ENCODE measurements at places on chromosomes 3 and 15. TPM values are rescaled to one million over a fixed set of nuclear protein-coding genes. Genes with fewer than 3 reads are reported as not detected.

DNA sequence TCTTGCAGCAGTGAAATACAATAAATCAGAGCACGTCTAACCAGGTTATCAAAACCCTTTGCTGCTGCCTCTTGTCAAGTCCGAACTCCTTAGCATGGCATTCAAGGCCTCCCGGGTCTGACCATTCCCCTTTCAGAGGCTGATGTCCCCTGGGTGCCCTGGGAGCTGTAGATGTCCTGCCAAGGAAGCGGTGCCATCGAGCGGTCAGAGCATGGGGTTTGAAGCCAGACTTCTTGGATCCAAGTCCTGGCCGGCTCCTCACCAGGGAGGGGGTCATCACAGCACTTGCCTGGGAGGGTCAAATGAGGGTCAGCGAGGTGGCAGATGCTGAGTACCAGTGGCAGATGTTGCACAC lies 496 bp downstream of the TF start:
- no peak for DNase-seq

DNA sequence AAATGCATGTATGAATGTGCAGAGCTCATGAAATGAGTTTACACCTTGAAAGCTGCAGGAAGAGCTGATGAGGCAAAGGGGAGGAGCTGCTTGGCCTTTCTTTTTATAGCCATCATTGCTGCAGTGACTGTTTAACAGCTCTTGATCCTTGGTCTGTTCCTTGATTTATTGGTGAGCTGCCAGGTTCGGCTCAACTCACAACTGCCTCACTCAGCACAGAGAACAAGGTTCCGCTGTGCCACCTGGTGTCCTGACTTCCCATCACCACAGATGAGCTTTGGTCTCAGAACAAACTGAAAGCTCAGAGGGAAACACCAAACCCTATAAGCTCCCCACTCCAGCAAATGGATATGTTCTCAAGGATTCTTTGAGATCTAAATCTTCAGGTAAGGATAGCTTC lies 626.1 kb downstream of the MAGI1 start:
- peak; percentile 3 for DNase-seq

DNA sequence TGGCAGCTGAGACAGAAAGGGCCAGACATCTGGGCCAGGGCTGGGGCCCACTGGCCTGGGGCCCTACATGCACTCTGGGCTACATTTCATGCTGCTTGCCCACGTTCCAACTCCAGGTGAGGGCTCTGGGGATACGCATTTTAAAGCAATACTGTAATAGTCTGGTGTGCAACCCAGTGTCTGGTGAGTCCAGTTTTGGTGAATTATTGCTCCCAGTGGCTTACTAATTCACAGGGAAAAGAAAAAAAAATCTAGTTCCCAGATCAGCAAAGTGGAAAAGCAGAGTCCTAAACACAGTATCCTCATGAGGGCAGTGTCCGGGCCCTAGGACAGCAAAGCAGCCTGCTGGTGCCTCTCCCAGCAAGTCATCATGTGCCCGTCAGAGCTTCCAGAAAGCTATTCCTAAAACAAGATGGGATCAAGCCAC lies 82.4 kb downstream of the CCNL1 start:
- DNase-seq, result peak; percentile 48

The SMCO1 gene
- 0.05 TPM for total RNA-seq

- DNase-seq, result no peak
Observed at GRCh38 chr3:98594628-98595324, 1.4 kb upstream of the CPOX start.

DNA sequence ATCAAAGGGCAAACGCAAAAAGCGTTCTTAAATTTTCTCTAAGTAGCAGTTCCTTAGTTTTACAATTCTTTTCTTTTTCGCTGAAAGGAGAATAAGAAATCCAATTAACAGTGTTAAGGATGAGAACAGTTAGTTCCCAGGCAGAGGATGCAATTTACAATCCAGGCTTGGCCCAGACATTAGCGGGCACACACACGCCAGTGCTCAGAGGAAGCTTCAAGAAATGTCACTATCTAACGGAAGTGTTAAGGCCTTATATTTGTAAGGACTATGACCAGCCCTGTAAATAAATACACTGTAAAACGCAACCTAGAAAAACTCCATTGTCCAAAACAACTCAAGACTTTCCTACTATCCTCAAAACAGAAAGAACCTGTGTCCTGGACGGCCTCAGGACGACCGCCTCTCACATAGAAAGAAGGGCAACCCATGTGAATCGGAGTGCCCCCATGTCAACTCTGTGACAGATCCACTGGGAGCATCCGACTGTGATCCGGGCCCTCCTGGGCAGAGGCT lies 1.3 kb downstream of the ACAP2 start:
- DNase-seq, result no peak

GRCh38 chr3:182786564-182787196 lies 6.6 kb upstream of the ATP11B start:
- peak; percentile 12 for DNase-seq

The GOLGA6D gene
- not detected for total RNA-seq

The EPHA3 gene
- total RNA-seq, result 0.20 TPM

- no peak for DNase-seq
Observed at GRCh38 chr15:74816624-74817369, 4.2 kb downstream of the LMAN1L start.

The GATM gene
- total RNA-seq, result 1.1 TPM

The OPA1 gene
- 37.2 TPM for total RNA-seq

DNA sequence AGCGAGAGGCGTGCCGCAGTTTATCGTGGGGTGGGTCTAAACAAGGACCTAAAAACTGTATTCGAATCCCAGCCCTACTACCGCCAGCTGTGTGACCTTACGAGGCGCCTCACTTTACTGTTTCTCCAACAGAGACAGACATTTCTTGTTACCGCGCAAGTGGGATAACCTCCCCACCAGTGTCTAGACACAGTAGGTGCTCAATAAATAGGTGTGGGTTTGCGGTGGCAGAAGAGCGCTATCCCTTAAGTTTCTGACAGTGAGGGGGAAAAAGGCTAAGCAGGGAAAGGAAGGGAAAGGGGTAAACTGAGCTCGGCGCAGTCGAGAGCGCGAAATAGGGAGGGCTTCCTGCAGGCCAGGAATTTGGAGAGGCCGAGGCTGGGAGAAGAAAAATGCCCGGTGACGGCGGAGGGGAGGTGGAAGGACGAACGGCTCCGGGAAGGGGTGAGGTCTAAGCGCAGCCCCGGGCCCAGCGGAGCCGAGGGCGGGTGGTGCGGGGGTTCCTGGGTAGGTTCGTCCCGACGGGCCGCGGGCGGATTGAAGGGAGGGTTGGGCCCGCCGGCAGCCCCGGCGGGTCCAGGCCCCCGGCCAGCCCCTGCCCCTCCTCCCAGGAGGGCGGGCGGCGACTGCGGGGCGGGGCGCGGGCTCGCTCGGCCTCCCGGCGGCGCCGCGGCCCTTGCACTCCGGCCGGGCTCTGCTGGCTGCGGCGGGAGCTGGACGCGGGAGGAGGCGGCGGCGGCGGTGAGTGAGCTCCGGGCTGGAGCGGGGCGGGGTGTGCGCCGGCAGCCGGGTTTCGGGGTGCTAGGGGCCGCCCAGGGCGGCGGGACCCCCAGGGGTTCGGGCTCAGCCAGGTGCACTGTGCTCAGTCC lies at the start of gene CGNL1:
Gene CGNL1, plus strand, starts transcription at position 679 of the 869 bp plus-strand sequence. CDS start 61,495 bp downstream, outside the sequence.
- DNase-seq, result peak; percentile 34

DNA sequence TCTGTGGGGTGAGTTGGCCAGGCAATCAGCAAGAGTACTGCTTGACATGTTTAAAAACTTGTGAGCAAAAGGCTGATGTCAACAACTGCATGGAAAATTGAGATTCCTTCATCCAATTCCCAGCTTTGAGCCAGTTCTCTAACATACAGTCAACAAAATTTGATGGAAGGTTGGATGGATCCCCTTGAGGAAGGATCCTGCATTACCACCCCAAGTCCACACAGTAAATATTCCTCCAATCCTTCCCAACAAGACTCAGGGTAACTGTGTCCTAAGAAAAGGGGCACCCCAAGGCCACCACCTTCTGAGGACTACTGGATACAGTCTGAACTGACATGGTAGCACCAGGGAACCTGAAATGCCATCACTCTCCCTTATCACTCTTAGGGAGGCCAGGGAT lies 15.1 kb downstream of the GLB1 start:
- no peak for DNase-seq

The NR2E3 gene
- not detected for total RNA-seq

The PPIB gene
- 1,026 TPM for total RNA-seq

The ROPN1 gene
- total RNA-seq, result not detected

- no peak for DNase-seq
Observed at GRCh38 chr3:35071772-35072171, 567.6 kb upstream of the ARPP21 start.

The SYNPR gene
- total RNA-seq, result not detected

GRCh38 chr3:169618894-169619792 lies 44.4 kb downstream of the MECOM start:
- no peak for DNase-seq

The ENTPD3 gene
- total RNA-seq, result not detected

The GRM7 gene
- total RNA-seq, result not detected

GRCh38 chr15:70152070-70152480 lies 54.4 kb upstream of the TLE3 start:
- DNase-seq, result peak; percentile 15

The ABHD2 gene
- total RNA-seq, result 34.6 TPM

The DZIP1L gene
- total RNA-seq, result 15.8 TPM

DNA sequence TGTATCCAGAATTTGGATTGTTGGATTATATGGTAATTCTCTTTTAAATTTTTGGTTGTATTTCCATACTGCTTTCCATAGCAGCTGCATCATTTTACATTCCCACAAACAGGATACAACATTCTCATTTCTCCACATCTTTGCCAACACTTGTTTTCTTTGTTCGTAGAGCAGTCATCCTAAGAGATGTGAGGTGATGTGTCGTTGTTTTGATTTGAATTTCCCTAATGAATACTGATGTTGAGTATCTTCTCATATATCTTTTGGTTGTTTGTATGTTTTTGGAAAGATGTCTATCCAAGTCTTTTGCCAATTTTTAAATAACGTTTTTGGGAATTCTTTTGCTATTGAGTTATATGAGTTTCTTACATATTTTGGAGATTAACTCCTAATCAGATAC lies 93.6 kb downstream of the GMNC start:
- no peak for DNase-seq

The FOXL2NB gene
- total RNA-seq, result 1.4 TPM

- DNase-seq, result no peak
Observed at GRCh38 chr15:68791431-68792283, 29.0 kb downstream of the ANP32A start.

The HCLS1 gene
- not detected for total RNA-seq

The EFCC1 gene
- not detected for total RNA-seq

DNA sequence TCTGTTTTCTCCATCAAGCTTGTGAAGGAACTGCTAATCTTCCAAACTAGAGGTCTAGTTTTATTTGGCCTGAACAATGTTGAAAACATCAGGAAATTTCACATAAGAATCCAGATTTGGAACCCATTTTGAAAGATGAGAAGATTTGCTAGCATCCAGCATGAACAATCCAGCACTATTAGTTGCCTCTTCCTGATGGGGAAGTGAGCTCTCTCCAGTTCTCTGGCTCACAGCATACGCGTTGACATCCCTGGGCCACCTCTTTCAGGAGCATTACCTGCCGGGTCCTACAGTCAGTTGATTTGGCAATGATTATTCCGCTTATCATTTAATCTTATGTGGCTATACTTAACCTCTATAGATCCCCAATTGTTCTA lies 10.9 kb downstream of the GPR87 start:
- no peak for DNase-seq

DNA sequence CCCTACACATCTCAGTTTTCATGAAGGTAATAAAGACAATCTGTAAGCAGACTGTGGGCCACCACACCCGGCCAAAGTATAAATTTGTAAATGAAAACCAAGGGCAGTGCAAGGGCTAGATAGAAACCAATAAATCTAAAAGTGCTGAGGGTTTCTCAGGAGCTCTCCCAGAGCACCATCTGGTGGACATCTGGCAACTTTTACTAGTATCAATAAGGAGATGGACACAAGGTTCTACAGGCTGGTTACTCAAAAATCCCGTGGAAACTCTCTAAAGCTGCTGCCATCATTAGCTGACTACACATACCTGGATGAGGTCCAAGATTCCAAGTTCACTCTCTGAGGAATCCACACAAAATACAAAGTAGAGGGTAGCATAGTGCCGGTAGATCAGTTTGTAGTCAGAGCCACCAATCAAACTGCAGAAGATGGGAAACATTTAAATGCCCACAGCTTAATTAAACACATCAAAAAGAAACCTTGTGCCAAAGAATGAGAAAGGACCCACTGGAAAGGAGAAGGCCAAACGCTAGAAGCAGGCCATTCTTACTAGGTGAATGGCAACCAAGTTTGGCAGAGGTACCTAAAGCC lies 5.5 kb downstream of the AP3S2 start:
- DNase-seq, result peak; percentile 72

GRCh38 chr3:113771993-113772392 lies 25.2 kb downstream of the ATP6V1A start:
- DNase-seq, result no peak

The TMEM158 gene
- total RNA-seq, result 272 TPM

DNA sequence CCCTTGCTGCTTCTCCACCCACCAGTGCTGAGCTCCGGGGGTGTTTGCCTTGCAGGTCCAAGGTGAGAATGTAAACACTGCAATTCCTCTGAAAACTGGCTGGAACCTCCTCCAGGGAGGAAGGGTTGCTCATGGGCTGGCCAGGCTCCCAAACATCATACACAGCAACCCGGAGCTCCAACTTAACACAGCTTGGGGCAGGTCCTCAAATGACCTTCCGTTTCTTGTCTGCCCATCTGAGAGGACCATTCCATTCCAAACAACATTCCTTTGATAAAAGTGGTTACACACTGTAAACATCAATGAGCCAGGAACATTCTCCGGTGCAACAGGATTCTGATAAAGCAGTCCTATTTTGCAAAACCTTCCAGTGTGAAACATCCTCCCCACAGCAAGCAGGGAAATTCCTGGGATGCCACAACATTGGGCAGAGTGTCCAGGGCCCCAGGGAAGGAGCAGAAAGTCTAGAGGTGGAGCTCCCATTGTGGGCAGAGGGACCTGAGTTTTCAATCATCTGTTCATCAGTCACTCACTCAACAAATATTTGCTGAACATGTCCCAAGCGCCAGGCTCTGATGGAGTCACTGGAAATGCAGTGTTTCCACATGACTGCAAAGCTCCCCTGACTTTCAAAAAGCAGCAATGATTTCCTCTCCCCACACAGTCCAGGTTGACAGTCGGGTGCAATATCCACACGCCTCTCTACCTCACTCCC lies 7.3 kb upstream of the HEG1 start:
- peak; percentile 100 for DNase-seq

- peak; percentile 62 for DNase-seq
Observed at GRCh38 chr15:25416693-25417092, 22.1 kb downstream of the UBE3A start.

- DNase-seq, result no peak
Observed at GRCh38 chr3:17006132-17006852, 121.5 kb downstream of the PLCL2 start.

DNA sequence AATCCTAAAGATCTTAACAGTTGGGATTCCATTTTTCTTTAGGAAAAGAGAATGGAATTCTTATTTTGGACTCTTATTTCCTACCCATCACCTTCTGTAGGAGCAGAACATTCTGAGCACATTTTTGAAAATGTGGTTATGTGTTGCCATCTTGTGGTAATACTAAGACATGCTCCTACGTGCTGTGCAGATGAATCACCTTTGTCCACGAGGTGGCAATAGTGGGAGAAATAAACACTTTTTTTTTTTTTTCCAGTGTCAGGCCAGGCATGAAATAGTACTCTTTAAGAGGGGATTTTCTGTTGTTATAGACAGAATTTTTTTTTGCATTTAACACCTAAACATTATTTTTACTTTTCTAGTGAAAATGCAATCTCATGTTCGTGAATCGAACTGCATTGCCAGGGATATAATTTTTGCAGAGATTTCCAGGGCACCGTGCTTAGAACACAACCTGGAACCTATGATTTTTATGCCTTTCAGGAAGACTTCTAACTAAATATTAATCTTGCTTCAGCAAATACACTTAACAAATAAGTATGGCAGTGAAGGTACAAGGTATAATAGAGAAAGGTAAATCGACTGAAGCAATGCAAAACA lies 196.6 kb downstream of the GAP43 start:
- DNase-seq, result peak; percentile 86

- peak; percentile 87 for DNase-seq
Observed at GRCh38 chr15:62758126-62758951, 284.2 kb upstream of the TPM1 start.
